GM10248 (cell line): ENCODE measurements at places on chromosomes 11 and 22.

DNA sequence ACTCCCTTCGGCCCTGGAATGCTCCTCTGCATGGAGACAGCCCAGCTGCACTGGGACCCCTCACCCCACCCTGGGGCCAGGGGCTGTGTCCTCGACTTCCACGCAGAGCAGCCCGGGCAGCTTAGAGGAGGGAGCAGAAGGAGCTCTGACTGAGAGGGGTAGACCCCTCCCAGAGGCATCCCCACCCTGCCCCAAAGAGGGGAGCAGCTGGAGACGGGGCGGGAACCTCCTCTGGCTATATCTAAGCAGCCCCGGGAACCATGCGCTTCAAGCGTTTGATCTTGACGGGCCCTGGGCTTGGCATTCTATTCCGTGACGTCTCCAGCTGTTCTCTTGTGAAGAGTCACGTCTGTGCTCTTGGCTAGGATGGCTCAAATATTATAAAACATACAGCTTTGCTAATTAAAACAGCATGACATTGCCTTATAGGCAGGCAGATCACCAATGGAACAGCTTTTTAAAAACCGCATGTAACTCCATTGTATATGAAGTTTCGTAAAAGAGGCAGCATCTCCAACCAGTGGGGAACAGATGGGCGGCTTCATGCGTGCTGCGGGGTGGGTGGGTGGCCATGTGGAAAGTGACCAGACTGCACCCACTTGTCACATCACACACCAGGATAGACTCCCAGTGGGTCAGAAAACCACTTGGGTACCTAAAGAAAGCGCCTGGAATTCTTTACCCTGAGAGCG, 7.7 kb downstream of the KCNQ1 start:
- no peak for DNase-seq

DNA sequence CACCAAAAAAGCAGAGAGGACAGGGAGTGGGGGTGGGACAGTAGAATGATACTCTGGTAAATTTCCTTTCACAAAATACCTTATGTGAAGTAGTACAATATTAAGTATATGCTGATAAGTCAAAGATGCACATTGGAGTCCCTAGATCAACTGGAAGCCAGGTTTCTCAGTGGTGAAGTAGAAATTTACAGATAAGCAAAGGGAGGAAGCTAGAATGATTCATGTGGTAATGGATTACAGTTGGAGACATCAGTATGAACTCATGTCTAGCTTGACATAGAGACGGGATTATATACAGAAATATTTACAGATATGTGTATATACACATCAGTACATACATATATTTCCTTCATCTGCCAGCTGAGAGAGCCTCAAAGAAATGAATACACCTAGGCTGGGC, 21.5 kb downstream of the PLEKHB1 start:
- no peak for DNase-seq

- no peak for DNase-seq
These were observed 4.7 kb downstream of the SHANK2 start for GRCh38 chr11:71247551-71248250.

DNA sequence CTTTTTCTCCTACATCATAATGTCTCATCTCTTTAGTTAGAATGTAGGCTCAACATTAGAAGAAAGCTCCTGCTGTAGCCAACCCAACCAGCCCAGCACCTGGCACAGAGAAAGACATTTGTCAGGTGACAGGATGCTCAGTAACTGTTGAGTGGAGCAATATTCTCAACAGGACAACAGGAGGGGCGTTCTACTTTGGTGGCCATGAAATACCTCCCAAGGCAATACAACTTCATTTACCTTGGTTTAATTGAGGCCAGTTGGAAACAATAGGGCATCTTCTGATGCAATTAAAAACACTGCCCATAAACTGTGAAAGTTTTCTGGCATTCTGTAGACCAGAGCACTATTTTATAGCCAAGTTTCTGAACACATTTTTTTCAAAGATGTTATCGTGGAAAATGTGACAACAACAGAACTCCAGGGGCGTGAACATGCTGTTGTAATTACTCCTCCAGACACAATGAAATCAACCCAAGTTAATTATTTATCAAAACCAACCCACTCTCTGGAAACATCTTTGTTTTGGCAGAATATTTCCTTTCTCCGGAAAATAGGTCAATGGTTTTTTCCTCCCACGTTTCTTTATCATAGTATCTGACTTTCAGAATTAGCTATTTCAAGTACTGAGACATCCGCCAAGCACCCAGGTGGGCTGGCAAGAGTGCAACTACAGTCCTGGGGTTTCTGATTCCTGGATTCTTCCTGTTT, 538.1 kb downstream of the SOX6 start:
- no peak for DNase-seq

GRCh38 chr22:22386602-22387385, 121.7 kb downstream of the ZNF280B start:
- DNase-seq = no peak

DNA sequence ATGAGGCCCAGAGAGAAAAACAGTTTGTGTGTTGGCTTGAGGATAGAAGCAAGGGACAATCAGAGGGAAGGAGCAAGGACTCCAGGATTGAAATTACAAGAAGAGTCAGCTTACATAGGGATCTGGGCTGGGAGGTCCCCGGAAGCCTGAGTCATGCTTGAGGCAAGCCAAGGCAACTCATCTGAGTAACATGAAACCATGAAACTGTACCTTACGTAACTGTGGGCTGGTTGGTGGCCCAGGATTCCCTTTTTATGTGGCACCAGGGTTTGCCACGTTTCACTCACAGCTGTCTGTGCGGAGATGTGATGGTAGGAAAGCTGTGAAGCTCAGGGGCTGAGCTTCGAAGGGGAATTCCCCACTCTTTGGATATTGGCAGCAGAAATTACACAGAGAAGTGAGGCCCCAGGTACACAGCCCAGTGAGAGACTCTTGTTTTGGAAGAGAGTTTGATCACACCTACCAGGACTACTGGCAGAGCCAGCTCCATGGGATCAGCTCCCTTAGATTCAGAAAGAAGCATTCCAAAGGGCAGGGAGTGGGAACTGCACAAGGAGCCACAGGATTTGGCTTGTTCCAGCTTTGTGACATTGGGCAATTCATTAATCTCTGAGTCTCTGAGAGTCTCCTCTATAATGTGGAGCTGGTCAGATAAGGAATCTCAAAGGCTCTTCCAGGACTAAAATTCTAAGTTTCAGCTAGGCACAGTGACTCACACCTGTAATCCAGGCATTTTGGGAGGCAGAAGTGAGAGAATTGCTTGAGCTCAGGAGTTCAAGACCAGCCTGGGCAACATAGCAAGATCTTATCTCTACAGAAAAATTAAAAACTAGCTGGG, 7.8 kb downstream of the SLC5A1 start:
- peak; percentile 34 for DNase-seq

DNA sequence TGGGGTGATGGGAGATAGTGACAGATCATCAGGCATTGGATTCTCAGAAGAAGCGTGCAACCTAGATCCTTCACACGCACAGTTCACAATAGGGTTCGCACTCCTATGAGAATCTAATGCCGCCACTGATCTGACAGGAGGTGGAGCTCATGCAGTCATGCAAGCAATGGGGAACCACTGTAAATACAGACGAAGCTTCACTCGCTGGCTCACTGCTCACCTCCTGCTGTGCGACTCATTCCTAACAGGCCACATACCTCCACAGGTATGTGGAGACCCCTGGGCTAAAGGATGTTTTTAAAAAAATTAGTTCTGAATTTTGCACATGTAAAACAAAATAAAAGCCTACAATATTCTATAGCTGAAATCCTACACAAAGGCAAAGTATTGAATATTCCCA, 20.5 kb upstream of the TEAD1 start:
- no peak for DNase-seq
